ENCODE measurements at places on chromosomes 6 and 20.

DNA sequence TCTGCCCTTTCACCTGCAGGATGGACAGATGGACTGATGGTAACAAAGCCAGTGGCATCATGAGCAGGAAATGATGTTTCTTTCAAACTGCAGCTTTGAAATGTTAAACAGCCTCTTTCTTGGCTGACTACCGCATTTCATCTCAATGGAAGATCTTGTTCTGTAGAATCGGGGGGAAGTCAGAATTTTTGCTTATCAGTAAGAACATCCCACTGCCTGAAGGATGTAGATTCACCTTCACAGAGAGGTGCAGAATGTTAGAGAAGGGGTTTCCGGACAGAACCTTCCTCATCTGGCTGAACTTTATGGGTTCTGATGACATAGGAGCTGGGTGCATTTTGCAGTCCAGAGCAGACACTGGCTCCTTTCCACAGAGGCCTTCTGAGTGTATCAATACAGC, 32.7 kb downstream of the GGTLC1 start:
- DNase-seq = no peak

DNA sequence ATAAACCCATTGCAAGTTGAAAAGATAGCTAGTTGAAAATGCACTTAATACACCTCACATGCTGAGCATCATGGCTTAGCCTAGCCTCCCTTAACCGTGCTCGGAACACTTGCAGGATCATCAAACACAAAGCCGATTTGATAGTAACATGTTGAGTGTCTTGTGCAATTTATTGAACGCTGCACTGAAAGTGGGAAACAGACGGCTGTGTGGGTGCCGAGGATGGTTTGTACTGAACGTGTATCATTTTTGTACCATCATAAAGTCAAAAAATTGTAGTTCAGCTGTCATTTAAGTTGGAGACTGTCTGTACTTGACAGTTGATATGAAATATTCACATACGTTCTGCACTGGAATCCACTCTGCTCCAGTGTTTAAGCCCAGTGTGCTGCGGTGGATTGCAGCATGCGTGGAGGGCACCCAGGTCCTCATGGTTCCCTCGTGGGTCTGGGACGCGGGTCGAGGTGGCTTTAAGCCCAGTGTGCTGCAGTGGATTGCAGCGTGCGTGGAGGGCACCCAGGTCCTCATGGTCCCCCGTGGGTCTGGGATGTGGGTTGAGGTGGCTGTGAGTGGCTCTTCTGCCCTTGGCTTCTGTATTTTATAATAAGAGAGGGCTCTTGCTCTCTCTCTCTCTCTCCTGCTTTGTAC, 77.0 kb downstream of the CDH4 start:
- DNase-seq = no peak

DNA sequence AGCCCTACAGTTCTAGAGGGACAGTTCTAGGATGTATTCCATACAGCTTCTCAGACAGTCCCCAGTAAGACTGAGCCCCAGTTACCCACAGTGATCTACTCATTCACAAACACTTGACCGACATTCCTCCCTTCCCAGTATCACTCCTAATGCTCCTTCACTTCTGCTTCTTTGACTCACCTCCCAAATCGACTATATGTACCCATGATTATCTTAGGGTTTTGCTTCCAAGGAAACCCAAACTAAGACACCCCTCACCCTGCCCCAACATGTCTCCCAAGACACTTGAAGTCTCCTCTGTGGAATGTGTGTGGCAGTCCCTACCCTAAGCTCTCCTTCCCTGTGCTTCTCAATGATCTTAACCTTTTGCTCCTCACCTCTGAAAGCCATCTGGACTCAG, 23.6 kb upstream of the TGM6 start:
- DNase-seq = no peak

- DNase-seq = no peak
These were observed 18.9 kb downstream of the SCGN start for GRCh38 chr6:25670793-25671513.

DNA sequence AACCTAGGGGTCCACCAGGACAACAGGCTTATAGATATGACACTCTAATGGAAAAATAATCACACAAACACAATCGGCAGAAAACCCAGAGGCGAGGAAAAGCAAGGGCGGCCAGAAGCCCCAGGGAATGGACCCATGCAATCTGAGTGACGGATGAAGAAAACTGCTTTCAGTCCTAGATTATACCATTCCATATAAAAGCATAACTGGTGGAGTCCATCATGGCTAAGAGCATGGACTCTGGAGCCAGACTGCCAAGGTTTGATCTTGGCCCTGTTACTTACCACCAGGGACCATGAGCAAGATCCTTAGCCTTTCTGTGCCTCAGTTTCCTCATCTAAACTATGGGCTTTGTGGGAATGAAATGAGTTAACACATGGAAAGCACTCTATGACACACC, 3.7 kb downstream of the SLC22A16 start:
- DNase-seq = no peak

GRCh38 chr6:162941128-162941527, 213.4 kb downstream of the PACRG start:
- DNase-seq = no peak

- DNase-seq = no peak
These were observed 635 bp downstream of the SLC35B3 start for GRCh38 chr6:8434727-8435092.

- DNase-seq = no peak
These were observed 480.7 kb downstream of the CD83 start for GRCh38 chr6:14598017-14598864.

DNA sequence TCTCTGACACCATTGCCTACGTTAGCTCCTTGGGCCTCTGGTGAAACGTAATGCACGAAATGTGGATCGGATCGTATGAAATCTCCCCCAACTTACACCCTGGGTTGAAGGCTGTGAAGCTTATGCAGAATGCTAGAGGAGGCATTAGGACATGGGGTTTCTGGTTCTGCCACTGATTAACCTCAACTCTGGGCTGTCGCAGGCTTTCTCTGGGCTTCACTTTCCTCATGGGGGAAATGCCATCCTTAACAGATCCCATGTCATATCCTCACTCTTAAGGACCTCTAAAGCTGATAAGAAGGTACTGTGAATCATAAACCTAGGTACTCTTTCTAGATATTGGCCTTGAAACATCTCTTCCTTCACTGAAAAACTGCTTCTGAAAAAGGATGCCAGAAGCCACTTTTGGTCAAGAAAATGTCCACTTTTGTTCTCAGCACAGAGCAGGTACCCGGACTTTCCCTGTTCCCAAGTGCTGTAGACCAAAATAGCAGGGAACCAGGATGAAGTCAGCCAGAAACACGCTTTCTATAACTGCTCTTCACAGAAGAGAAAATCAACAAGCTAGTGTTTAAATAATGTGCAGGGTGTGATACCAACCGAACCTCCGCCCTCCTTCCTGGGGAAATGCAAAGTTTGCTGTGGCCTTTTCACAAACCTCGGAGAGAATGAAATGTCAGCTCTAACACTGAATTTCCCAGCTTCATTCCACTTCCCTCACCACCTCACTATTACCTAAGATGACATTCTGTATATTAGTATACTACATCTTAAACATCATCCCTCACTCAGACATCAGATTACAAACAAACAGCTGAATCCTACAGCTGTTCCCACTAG, 118.9 kb downstream of the BACH2 start:
- DNase-seq = no peak

DNA sequence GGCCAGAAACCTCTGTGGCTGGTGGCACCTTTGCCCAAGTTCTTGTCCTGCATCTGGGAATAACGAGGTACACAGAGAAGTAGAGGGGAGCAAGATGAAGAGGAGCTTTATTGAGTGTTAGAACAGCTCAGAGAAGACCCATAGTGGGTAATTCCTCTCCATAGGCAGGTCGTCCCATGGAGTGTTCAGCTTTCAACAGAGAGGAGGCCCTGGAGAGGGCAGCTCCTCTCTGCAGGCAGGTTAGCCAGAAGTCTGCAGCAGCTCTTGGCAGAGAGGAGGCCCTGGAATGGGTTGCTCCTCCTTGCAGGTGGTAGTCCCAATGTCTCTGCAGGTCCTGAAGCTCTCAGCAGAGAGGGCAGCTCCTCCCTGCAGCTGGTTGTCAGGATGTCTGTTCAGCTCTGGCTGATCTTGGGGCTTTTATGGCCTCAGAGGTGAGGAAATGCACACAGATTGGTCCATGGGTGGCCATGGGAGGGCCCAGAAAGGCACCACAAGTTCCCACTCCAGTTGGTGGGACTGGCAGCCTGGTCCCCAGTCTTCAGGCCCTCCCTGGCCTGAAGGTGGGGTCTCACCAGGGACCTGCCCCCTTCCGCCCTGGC, 89.0 kb downstream of the IPCEF1 start:
- DNase-seq = no peak

GRCh38 chr6:30481211-30481964, 7.9 kb upstream of the HLA-E start:
- DNase-seq = no peak
